ENCODE measurements at places on chromosomes 3 and 15. TPM values are rescaled to one million over a fixed set of nuclear protein-coding genes. Genes with fewer than 3 reads are reported as not detected.

GRCh38 chr3:15983232-15983631 lies 185.5 kb upstream of the ANKRD28 start:
- no peak for DNase-seq

DNA sequence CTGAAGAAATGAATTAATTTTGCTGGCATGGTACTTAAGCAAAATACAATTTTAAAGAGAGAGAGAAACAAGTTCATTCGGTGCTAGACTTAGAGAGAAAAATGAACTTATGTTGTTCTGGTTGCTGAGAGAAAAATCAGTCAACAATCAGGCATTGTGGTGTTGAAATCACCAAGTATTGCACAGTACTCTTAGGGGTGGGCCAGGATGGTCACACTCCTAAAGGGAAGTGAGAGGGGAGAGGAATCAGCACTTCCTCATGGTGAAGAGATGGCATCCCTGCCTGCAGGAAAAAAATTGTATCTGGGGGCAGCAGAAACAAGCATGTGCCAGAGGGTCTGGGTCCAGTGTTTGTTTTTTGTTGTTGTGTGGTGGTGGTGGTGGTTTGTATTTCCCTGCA lies 7.0 kb upstream of the DMXL2 start:
- DNase-seq = no peak

DNA sequence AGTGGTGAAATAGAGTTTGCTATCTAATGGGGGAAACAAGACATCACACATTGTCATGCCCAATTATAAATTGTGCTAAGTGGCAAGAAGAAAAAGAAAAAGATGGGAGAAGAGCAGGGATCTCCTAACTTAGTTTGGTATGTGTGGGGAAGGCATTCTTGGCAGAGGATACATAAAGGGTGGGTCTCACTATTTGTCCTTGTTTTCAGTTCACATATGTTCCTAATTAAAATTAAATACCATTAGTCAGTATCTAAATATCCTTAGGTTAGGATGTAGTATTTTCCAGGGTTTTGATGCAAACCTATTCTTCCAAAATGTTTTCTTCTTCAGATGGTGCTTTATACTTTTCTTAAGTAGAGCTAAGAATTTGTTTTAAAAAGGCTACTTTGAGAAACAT lies 173.7 kb downstream of the B3GALNT1 start:
- peak; percentile 31 for DNase-seq

- DNase-seq = no peak
Observed at GRCh38 chr3:126109146-126109879, 25.4 kb upstream of the SLC41A3 start.

DNA sequence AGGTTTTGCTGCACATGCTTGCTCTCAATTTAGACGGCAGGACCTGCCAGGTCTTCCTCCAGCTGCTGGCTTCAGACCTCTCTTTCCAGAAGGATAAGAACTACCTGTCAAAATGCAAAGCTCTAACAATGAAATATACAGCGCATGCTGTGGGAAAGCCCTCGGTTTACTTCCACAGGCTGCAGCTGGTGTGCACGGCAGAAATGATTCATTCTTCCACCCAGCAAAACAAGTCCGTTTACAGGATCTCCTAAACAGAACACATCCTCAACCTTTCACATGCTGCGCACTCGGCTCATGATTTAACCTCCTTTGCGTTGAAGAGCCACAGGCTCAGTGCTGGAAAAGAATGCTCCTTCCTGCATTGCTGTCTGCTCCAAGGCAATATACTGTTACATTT lies 92.4 kb upstream of the WNT5A start:
- DNase-seq = peak; percentile 21

DNA sequence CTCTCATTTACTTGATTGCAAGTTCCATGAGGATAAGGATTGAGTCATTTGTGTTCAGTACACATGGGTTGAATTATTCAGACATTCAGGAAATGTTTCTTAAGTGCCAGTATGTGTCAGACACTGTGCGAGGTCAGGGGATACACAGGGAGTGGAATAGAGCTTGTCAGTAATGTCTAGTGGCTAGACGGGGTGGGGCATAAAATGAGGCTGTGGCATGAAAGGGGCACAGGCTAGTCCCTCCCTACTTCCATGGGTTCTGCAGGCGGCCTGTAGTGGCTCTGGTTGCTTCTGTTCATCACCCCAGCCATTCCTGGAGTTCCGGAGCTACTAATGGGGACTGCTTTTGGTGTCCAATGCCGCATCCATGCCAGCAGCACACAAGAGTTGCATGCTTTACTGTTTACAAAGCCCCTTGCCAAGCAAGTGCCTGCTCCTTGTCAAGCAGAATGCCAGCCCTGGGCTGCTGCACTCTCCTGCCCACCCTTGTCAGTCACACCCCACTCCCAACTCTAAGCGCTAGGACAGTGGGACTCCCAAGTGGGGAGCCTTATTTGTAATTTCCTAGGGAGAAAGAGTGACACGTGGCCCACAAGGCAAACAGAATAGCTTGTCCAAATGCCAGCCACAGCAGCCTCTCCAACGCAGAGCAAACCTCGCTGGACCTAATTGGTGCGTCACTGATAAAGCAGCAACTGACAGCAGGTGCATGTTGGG lies 70.8 kb downstream of the RAB11A start:
- DNase-seq = no peak

- DNase-seq = no peak
Observed at GRCh38 chr3:160130950-160131349, 94.3 kb upstream of the C3orf80 start.

DNA sequence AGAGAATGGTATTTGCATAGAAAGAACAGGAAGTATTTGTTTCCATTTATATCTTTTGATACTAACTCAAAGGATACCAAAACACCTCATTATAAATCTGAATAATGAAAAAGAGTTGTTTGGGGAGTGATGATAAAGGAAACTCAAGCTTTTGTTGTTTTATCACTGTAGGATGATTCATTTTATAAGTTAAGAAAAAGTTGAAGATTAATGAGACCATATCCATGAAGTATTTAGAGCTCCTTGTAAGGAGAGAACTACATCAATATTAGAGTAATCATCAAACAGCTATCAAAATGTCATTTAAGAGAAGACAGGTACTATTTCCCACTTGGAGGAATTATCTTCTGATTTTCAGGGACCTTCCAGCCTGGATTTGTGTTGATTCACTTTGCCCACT lies 92.5 kb downstream of the EPHB1 start:
- no peak for DNase-seq

- DNase-seq = no peak
Observed at GRCh38 chr3:127000119-127000518, 17.2 kb downstream of the PLXNA1 start.

DNA sequence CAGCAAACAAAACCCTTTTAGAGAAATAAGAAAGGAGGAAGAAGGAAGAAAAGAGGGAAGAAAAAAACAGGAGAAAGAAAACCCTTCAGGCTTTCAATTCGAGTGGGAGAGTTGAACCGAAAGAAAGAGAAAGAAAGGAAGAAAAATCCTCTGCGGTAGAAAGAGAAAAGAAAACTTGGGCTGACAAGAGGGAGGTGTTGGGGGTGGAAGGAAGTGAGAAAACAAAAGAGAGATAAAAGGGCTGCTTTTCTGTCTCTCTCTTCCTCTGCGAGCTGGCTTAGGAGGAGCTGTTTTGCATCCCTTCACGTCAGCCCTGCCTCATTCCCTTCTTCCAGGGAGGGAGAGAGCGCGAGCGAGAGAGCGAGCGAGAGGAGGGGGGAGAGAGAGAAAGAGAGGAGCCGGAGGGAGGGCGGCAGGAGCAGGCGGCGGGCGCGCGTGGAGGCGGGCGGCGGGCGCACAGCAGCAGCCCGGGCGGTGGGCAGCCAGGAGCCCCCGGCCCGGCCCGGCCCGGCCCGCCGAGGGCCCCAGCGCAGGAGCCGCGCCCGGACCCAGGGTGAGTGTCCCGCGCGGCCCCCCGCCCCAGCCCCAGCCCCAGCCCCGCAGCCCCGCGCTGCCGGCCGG lies at the start of gene ZNF710:
Gene ZNF710 (plus strand): TSS at position 263 of the 621 bp plus-strand sequence. CDS start 65,814 bp downstream, outside the sequence.
- peak; percentile 61 for DNase-seq

- DNase-seq = no peak
Observed at GRCh38 chr3:114846779-114847178, 300.3 kb downstream of the ZBTB20 start.

- DNase-seq = peak; percentile 19
Observed at GRCh38 chr15:101244036-101244781, 7.6 kb downstream of the CHSY1 start.

DNA sequence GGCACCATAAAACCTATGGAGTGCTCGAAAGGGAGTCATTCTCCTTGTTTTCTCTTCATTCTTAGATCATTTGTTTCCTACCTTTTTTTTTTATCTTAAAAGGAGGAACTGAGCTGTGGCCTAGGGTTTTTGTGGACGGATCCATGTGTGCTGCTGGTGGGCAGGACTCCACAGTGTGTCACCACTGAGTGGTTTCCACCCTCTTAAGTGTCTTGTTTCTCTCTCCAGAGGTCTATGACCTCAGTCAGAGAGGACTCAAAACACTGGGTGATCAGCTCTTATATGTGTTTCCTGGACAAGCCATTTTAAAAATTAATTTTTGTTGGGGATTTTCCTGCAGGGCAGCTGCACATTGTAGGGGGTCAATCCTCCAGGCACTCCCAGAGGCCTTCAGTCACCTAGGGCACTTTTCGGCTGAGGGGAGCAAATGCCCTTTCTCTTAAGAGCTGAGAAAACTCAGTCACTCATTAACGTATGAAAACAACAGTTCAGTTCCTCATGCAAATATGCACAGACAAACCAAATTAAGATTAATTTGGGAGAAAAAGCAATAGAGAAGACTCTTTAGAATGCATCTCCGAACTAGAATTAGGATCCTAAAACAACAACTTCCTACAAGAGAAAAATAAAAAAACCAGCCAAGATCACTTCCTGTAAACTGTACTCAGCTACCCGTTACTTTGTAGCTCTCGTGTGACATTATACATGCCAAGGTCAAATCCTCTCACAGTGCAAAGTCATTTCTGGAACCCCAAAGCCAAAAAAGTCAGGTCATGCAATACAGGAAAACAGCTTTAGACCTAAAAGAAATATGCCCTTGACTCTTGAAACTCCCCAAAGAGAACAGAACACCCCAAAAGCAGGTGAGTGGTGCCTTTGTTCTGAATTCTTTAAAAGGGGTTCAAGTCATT lies 27.6 kb upstream of the FAM3D start:
- no peak for DNase-seq

DNA sequence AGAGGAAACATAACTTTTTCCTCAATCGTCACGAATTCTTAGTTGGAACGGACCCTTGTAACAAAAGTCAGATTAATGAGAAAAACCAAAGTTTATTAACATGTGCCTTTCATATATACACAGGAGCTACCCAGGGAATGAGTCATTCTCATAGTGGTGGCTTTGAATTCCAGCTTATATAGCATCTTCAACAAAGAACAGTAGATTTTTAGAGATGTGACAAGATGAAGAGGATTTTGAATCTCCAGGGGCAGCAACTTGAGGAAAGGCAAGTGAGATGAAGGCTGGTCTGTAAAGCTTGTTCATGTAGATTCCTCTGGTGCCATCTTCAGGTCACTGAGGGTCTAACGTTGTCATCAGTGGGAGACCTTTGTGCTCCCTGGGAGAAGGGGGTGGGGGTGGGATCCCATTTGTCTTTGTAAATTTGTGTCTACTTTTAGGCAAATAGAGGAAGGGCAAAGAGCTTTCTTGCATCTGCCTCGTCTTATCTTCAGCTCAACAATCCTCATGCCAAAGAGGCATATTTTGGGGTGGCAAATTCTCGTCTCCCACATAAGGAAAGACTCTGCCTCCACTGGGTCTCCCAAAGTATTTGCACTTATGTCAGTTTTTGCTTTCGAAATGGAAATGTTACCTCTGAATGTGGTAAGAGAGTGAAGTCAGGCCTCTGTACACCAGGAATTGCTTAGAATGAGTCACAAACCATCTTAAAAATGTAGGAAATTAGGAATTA lies 29.5 kb downstream of the CLEC3B start:
- no peak for DNase-seq

- DNase-seq = no peak
Observed at GRCh38 chr3:165749821-165750220, 87.4 kb downstream of the BCHE start.

GRCh38 chr3:167861649-167862048 lies 126.1 kb downstream of the SERPINI1 start:
- DNase-seq = no peak

- no peak for DNase-seq
Observed at GRCh38 chr3:94115482-94115881, 52.6 kb downstream of the NSUN3 start.

GRCh38 chr3:40690749-40691451 lies 166.1 kb downstream of the ZNF621 start:
- DNase-seq = peak; percentile 9

- peak; percentile 44 for DNase-seq
Observed at GRCh38 chr3:114659109-114660061, 365.6 kb downstream of the TIGIT start.

- no peak for DNase-seq
Observed at GRCh38 chr3:169510693-169511010, 152.9 kb downstream of the MECOM start.

- DNase-seq = no peak
Observed at GRCh38 chr3:148551767-148552260, 145.9 kb upstream of the AGTR1 start.

- DNase-seq = no peak
Observed at GRCh38 chr3:108623504-108623903, 34.0 kb downstream of the DZIP3 start.

DNA sequence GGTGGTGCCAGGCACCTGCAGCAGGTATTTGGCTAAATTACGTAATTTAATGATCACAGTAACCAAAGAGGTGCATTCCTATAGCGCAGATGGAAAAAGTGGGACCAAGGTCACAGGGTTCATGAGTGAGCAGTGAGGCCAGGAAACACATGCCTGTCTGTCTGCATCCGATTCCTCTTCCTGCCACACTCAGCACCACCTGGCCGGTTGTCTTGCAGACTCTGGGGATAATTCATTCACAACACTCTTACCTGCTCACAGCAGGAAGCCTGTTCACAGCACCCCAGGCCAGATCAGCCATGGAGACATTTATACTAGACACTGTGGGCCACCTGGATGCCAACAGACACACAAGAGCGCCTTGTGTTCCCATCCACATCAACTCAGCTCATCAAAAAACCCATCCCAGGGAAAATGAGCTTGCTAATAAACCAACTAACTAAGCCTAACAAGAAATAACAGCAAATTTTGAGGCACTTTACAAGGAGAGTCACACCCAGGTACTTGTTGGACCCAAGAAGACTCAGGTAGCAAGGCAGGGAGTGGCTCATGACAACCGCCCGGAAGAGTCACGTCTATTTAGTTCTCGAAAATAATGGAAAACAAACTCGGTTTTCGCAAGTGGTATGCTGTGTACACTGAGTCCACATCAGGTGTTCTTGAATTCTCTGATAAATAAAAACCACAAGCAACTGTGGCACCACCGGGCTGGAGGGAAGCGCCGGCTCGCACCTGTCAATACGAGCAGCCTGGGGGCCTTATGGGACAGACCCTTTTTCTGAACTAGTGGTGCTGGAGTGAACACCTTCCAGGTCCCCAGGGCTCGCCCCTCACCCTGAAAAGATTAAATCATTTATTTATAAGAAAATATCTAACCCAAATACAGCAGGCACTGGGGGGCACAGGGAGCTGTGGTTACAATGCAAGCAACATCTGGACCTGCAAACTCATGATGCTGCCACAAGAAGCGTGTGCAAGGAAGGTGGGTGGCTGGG lies 40.5 kb downstream of the FAM174B start:
- no peak for DNase-seq

The CFAP92 gene
- total RNA-seq = 0.30 TPM

The A4GNT gene
- total RNA-seq = not detected

The GHSR gene
- not detected for total RNA-seq

The NR1I2 gene
- 0.10 TPM for total RNA-seq

The SERPINI1 gene
- 14.6 TPM for total RNA-seq

The AP3B2 gene
- total RNA-seq = 0.89 TPM

The GOLGA6L22 gene
- not detected for total RNA-seq

The LARP6 gene
- total RNA-seq = 6.8 TPM

The MESP2 gene
- total RNA-seq = 0.30 TPM

The C3orf22 gene
- total RNA-seq = not detected

The PIGZ gene
- 1.8 TPM for total RNA-seq

The ISLR gene
- 46.8 TPM for total RNA-seq

The ISL2 gene
- total RNA-seq = 0.30 TPM

The ATP8B4 gene
- total RNA-seq = 19.5 TPM
